Renal pelvis (tissue), 12 donors: ENCODE measurements at places on chromosomes 7 and 10. TPM values are rescaled to one million over a fixed set of nuclear protein-coding genes. Genes with fewer than 3 reads are reported as not detected.

Gene PLOD3
- 46.3 TPM for polyA plus RNA-seq

DNA sequence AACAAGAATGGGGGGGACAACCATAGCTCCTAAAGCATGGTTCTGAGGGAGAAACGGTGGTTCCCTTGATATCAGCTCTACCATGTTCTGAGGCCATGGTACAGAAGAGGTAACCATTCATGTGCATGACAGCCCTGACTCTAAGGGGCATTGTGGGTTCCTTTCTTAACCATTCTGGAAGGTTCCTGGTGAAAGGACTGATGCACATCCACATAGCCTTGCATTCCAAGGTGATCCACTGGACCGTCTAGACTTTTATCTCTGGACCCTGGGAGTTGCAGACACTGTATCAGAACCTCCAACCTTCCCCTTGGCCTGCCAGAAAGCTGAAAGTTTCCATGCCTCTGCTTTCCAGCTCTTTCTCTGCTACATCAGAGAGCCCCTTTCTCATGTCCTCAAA lies 344.3 kb downstream of the KCNMA1 start:
- no peak for DNase-seq

Gene TAS2R3
- polyA plus RNA-seq: 0.50 TPM

- no peak for DNase-seq
Observed at GRCh38 chr10:43953672-43954071, 305.0 kb upstream of the ZNF32 start.

Gene AQP1
- polyA plus RNA-seq: 206 TPM

DNA sequence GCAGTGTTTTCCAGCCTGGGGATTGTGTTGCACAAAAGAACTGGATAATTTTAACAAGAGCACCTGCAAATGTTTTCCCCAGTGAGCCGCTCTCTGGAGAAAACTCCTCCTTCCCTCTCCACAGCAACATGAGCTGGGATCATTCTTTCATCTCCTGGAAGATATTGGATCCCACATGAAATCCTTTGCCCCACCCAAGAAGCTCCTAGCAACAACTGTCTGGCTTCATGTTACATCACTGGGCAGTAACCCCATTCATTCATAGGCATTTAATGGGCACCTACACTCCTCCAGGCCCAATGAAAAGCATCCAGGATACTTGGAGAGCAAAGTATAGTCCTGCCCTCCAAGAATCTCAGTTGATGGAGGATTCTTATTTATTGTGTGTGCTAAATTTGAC lies 27.2 kb downstream of the LSM5 start:
- DNase-seq: peak; percentile 14

DNA sequence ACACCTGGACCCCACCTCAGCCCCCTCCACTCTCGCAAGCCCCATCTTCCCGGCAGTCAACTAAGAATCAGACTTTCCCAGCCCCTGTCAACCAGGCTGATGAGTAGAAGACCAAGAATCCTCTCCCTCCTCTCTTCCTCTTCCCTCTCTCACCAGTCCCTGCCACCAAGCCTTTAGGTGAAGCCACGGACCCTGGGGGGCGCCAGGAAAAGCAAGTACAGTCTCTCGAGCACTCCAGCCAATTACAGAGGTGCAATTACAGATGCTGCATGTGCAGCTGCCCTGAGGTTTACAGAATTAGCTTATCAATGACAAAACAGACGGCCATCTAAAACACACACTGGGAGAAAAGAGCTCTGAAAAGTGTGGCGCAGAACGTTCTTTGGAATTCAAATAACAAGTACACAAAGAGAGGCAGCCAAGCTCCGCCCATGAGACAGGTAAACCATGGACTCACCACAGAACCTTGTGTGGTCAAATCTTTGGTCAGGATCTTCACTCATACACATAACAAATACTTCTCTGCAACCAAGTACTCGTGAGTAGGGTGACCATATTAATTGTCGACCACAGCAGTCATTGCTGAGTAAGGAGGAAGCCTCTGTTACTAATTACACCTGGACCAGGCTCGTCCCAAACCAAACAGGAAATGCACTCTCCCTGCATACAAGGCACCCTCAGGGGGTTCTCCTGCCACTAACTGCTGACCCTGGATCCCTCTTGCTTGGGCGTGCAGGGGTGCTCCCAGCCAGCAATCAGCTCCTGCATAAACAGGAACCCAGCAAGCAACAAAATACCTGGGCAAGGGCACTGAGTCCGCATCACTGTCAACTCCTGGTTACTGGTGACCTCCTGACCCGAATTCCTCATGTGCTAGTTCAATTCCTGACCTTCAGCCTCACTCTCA lies 189.2 kb downstream of the FAM107B start:
- DNase-seq: no peak
